ENCODE measurements at places on chromosomes 11 and 22.
A peak's percentile ranks its signal among the peaks of the same experiment; 100 is the strongest.

DNA sequence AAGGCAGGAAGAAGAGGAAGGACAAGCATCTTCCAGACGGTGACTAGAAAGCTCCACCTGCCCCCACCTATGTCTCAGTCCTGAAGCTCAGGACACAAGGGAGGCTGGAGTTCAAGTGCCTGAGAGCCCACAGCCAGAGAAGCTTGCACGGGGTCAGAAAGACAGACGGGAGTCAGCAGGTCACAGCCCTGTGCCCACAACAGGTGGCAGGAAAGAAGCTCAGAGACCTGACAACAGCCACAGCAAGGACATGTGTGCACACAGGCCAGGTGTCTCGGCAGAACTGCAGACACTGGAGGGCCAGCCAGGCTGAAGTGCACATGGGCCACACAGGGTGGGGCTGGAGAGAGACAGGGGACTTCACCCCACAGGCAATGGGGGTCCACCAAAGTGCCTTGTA is 37.2 kb upstream of the MOB2 start:
- no peak for DNase-seq

DNA sequence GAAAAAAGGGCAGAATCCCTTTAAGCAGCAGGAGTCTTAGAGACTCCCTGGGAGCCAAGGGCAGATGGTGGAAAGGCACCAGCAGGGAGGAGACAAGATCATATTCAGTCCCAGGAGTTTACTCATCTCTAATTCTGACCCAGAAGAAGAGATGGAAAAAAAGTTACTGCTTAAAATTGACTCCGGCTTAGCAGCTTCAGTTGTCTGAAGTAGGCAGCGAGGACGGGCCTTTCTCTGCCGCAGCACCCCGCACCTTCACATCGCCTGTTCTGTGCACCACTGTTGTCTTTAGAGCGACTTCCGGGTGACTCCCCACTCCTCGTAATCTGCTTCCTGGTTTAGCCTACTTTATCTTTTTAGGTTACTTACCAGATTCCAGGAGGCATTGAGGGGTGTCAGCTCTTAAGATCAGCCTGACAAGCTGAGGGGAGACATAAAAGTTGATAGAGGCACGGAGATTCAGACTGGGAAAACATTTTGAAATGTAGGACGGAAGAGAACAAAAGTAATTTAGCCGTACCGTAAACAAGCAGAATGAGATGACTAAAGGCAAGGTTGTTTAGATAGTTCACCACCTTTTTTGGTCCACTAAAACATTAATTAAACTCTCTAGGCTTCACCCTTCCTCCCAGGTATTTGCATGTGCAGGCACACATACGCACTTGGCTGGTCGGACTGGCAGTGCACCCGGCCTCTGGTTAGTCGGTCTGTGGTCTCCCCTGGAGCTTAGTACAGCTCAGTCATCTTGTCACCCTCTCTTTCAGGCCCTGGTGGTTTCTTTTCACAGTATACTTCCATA is 74.3 kb downstream of the CECR2 start:
- DNase-seq = no peak

- DNase-seq = peak; percentile 45
Measured at GRCh38 chr11:111586388-111586831, 15.8 kb upstream of the SIK2 start.

- DNase-seq = no peak
Measured at GRCh38 chr11:4184163-4184916, 89.7 kb downstream of the RRM1 start.

DNA sequence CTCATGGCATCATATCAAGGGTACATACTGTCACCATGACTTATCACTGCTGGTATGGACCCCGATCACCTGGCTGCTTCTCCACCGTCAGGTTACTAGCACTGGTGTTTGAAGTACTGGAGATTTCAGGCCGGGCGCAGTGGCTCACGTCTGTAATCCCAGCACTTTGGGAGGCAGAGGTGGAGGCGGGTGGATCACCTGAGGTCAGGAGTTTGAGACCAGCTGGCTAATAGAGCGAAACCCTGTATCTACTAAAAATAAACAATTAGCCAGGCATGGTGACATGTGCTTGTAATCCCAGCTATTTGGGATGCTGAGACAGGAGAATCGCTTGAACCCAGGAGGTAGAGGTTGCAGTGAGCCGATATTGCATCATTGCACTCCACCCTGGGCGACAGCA is 82.4 kb upstream of the ANO1 start:
- no peak for DNase-seq

- DNase-seq = no peak
Measured at GRCh38 chr11:115745066-115745465, 240.9 kb upstream of the CADM1 start.

- no peak for DNase-seq
Measured at GRCh38 chr22:50526834-50527801, 1.7 kb upstream of the SCO2 start.

DNA sequence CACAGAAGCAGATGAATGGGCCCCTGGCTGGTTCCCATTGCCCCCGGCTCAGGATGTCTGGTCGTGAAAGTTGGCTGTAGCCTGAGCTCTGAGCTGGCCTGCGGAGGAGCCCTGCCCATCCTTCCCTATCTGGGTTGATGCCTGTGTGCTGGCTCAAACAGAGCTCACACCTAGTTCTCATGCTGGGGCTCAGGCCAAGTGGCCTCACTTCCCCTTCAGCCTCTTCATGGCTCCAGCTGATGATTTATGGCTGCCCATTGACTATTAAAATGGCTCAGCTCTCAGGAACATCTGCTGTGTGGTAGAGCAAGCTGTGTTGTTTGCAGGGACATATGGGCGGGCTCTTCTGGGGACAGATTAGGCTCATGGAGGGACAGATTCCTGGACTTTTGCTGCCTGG is 64.7 kb downstream of the ADAMTS15 start:
- DNase-seq = no peak

DNA sequence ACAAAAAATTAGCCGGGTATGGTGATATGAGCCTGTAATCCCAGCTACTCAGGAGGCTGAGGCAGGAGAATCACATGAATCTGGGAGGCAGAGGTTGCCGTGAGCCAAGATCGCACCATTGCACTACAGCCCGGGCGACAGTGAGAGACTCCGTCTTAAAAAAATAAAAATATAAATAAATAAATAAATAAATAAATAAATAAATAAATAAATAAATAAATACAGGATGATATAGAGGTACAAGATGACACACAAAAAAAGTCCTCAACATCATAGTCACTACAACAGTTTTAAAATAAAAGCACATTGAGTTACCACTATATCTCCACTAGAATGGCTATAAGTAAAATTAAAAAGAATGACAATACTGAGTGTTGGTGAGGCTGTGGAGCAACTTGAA is 97.8 kb downstream of the ALX4 start:
- DNase-seq = no peak
